ENCODE measurements at places on chromosomes 3 and 15.

GRCh38 chr15:63372753-63373152 is 8.9 kb downstream of the CA12 start:
- DNase-seq, result no peak

DNA sequence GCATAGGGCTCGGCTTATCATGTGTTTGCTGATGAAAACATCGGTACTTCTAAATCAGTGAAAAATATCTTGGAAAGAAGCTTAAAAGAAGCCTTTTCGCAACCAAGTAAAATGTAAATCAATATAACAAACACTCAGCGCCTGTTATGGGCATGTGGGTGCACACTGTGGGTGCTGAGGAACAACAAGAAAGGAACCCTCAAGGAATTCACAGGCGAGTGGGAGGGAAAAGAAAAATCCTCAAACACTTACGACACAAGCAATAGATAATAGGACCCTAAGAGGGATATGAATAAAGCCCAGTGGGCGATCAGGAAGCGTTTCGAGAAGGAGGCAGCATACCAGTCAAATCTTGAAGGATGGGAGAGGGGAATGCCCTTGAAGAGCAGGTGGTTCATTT is 21.9 kb downstream of the GLDN start:
- no peak for DNase-seq

GRCh38 chr3:129121792-129122411 is at the start of gene RAB43:
Gene RAB43 (minus strand): TSS chr3:129121804. CDS start chr3:129121489, 315 bp downstream.
- peak; percentile 86 for DNase-seq

GRCh38 chr3:10445561-10446175 is 59.7 kb downstream of the ATP2B2 start:
- DNase-seq, result no peak

DNA sequence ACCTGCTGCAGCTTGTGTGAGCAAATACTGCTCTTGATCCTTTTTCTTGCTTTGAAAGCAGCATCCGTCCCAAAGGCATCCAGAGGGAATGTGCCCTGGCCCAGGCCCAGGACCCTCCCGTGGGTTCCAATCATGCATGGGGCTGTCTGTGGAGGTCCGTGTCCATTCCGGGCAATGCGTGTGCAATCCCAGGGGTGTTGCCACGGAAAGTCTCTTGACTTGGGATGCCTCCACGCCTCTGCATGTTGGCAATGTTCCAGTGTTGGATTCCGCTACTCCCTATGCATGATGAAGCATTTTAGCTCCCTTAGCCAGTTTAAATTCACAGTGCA is 105.7 kb downstream of the SNRPN start:
- DNase-seq, result no peak

GRCh38 chr3:146491303-146491702 is 21.9 kb upstream of the PLSCR2 start:
- no peak for DNase-seq

- DNase-seq, result no peak
Observed at GRCh38 chr3:66993082-66993481, 5.0 kb upstream of the KBTBD8 start.
